SW 1271 (cell line): ENCODE measurements at places on chromosomes 6 and 20.

GRCh38 chr6:53461696-53462095 is 83.2 kb downstream of the GCLC start:
- DNase-seq: no peak

DNA sequence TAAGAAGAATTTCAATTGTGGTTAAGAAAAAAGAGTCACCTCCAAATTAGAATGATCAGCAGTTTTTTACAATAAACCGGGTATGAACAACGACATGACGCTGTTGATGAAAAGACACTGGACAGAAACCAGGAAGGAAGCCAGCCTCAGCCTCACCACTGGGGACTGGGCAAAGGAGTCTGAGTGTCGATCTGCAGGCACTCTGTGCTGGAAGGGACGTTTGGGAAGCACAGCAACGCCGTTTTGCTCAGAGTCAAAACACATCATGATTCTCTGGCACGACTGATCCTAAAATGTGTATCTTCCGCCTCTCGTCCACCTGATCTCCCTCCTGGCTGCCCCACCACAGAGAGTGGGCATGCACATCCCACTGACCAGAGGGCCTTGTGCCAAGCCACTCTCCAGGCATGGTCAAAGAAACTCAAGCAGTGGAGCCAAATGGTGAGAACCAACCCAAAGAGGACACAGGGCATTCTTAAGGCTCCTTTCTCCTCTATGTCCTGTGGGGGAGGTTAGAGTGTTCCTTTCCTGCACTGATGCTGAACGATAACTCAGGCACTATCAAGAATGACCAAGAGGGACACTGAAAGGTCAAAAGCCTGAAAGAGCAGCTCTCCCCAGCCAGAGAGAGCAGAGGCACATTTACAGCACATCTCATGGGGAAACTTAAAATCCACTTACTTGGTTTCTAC is 68.8 kb downstream of the AGPAT4 start:
- no peak for DNase-seq

DNA sequence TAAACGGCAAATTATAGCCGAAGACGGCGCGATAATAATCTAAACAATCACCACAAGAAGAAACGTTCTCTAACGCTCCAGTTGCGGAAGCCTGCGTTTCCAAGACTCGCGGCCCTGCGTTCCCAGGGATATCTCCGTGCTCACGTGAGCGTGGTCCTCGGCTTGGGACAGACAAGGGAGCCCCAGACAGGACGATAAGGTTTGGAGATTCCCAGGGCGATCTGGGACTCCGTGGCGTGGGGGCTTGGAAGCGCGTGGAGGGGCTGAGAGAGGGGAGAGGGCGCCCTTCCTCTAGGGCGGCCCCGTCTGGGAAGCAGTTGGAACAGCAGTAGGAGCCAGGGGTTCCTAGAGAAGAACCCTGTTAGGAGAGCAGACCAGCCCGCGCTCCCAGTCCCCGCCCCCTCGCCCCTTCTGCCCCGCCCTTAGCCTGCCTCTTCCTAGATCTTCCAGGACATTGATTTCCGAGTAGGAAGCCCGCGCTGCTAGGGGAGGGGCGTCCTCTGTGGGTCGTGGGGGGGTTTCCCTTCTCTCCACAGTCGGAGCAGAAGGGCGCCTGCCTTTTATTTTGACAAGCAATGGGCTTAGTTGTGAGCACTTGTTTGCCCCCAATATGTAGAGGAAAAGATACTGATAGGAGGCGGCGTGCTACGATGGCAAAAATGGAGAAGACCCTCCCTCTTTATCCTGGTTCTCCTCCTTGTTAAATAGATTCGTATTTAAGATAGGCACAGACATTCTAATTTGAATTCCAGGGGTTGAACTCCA is 10.6 kb downstream of the NRN1 start:
- no peak for DNase-seq

DNA sequence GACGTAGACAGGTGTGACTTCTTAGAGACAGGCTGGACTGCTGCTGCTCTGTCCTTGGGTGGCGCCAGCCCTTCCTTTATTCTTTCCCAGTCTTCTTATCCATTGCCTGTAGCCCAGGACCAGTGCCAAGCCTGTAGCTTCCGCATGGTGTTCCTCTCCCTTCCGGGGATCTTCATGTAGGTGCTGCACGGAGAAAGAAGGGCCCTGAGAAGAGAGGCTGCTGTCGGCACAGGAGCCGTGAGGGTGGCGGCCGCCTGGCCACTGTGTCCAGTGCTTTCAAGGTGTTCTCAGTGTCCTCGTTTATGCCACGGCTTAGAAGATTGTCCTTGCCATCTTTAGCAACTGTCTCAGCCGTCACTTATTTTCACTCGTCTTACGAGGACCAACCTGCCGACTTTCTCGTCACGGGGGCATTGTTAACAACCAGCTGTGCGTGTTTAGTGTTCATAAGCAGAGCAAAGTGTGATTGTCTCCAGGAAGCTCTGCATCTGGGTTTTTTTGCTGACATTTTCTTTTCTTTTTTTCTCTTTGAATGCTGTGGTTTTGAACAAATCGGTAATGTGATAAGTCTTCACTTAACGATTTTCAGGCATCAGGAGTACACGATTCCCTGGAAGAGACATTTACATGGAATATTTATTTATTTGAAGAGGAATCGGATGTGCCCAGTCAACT is 61.2 kb downstream of the PPP1R14C start:
- DNase-seq: no peak

- DNase-seq: no peak
Observed at GRCh38 chr6:83198486-83199172, 5.5 kb downstream of the RWDD2A start.

DNA sequence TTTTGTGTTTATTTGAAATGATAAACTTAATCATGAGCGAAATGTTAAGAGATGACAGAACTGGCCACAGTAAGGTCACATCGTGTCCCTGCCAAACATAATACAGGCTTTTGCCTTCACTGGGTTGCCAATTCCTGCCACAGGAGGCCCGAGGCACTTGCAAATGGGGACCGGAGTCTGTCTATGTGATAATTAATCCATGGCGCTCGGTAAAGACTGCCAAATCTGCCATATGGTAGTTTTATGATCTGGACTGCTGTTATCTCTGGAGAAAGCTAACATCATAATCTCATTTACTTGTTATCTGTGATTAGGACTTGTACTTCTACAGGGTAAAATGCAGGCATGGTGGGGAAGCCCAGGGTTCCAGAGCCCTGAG is 170.5 kb upstream of the TSHZ2 start:
- DNase-seq: no peak

DNA sequence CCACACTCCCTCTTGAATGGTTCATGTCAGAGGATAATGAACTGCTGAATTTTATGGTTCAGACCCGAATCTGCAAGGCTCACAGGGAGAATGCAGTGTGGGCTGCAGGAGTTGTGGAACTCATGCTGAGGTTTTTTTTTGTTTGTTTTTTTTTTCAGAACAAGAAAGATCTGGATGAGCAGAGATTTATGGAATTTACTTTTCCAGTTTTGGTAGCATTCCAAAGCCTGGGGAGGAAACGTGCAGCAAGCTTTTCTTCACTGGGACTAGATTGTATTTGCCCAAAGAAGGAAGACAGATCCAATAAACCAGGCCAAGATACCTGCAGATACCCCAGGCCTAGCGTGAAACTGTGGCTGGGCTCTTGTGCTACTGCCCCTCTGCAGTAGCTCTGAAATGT is 223.9 kb upstream of the TAB2 start:
- DNase-seq: no peak

- no peak for DNase-seq
Observed at GRCh38 chr6:35178932-35179832, 34.6 kb upstream of the SCUBE3 start.

DNA sequence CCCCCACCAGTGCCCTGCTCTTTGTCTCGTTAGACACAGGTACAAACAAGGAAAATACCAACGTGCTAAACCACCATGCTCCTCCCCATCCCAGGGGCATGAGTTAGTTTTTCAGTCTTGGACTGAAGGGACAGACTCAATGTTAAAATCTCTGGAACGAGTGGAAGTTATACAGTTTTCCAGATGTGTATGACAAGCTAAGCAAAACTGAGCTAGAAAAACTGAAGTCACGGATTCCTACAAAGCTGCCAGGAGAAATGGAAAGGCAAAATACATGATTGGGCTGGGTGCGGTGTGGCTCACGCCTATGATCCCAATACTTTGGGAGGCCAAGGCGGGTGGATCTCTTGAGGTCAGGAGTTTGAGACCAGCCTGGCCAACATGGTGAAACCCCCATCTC is 34.3 kb upstream of the QKI start:
- no peak for DNase-seq

GRCh38 chr20:11826334-11826733 is 91.4 kb upstream of the BTBD3 start:
- DNase-seq: no peak

- DNase-seq: no peak
Observed at GRCh38 chr6:54587277-54587676, 259.3 kb upstream of the FAM83B start.

- peak; percentile 100 for DNase-seq
Observed at GRCh38 chr6:4358414-4359107, 223.2 kb upstream of the ECI2 start.

- DNase-seq: no peak
Observed at GRCh38 chr6:109188115-109188411, 92.8 kb downstream of the CEP57L1 start.

DNA sequence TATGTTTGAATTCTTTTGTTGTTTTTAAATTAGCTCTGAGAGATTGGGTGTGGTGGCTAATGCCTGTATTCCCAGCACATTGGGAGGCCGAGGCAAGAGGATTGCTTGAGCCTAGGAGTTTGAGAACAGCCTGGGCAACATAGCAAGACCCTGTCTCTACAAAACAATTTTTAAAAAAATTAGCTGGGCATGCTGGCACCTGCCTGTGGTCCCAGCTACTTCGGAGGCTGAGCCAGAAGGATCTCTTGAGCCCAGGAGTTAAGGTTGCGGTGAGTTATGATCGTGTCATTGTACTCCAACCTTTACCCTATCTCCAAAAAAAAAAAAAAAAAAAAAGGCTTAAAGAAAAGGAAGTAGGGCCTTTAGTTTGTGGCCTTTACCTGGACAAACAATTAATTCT is 22.9 kb downstream of the DHX35 start:
- no peak for DNase-seq

GRCh38 chr6:37279366-37280134 is 21.6 kb upstream of the TMEM217 start:
- DNase-seq: no peak

- DNase-seq: no peak
Observed at GRCh38 chr6:127821431-127821830, 79.4 kb downstream of the THEMIS start.
